Activated CD8-positive, alpha-beta memory T cell treated with anti-CD3 and anti-CD28 coated beads for 4 hours (primary cell): ENCODE measurements at places on chromosomes 5 and 9.

DNA sequence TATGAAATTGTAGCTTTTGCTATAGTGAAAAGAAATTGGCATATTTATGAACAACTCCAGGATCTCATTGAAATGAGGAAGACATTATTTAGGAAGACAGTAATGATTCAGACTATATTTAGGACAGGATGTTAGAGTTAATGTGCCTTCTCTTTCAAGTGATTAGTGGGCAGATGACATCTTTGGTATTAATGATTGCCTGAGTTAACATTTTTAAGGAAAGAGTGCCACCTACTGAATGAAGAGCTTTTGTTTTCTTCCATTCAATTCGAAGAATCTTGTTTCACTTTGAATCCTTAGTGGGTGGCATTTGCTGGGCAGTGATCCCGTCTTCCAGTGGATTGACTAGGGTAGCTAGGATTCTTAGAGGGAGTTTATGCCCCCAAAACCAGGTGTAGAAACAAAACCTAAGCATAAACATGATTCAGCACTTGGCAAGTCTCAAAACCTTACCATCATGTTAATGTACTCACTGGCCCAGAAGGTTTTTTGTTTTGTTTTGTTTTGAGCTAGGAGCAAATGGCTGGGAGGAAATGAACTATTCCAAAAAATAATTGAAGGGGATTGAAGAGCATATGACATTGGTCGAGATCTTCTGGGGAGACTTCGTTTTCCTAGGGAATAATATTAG is 23.2 kb downstream of the MAP3K1 start:
- no peak for DNase-seq

DNA sequence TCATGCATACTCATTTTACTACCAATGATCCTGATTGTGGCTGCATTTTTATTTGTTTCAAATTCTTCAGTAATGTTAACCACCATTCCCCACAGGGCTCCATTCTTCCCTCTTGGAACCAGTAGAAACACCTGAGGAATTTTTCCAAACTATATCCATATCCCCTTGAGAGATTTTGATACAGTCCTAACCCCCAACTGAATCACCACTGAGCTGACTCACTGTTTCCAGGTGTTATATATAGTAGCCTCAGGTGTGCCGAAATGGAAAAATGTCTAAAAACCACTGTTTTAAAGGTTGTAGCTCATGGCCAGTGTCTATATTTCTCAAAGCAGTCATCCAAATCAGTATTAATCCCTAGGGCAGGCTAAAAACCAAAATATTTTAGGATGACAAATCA is 85.2 kb downstream of the MRPS27 start:
- DNase-seq = no peak

DNA sequence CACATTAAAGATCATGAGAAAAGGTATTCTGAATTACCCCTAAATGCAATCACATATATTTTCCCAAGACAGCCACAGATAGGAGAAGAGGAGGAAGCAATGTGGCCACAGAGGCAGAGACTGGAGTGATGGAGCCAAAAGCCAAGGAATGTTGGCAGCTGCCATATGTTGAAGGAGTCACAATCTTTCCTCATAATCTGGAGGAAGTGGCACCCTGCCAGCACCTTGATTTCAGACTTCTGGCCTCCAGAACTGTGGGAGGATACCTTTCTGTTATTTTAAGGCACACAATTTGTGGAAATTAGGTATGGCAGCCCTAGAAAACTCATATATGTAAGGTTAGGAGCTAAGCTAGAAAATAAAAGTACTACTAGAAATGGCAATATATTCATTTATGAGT is 139.9 kb upstream of the GAS1 start:
- DNase-seq = no peak

GRCh38 chr9:99103901-99104458 is 933 bp upstream of the TGFBR1 start:
- no peak for DNase-seq

- DNase-seq = no peak
Observed at GRCh38 chr9:13688990-13689600, 409.6 kb upstream of the MPDZ start.

GRCh38 chr9:99851500-99851822 is 29.8 kb downstream of the NR4A3 start:
- peak; percentile 13 for DNase-seq

DNA sequence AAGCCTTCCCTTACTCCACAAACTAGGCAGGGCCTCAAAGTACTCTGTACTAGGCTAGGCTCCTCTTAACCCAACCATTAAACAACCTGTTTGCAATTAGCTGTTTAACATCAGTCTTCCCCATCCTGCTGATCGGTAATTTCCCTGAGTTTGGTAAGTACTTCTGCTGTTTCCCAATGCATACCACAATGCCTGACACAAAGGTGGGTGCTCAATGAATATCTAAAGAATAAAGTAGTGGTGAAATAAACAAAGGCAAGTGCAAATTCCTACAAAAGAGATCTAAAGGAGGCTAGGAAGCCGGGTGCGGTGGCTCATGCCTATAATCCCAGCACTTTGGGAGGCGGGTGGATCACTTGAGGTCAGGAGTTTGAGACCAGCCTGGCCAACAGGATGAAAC is 25.0 kb downstream of the FBXW2 start:
- no peak for DNase-seq

DNA sequence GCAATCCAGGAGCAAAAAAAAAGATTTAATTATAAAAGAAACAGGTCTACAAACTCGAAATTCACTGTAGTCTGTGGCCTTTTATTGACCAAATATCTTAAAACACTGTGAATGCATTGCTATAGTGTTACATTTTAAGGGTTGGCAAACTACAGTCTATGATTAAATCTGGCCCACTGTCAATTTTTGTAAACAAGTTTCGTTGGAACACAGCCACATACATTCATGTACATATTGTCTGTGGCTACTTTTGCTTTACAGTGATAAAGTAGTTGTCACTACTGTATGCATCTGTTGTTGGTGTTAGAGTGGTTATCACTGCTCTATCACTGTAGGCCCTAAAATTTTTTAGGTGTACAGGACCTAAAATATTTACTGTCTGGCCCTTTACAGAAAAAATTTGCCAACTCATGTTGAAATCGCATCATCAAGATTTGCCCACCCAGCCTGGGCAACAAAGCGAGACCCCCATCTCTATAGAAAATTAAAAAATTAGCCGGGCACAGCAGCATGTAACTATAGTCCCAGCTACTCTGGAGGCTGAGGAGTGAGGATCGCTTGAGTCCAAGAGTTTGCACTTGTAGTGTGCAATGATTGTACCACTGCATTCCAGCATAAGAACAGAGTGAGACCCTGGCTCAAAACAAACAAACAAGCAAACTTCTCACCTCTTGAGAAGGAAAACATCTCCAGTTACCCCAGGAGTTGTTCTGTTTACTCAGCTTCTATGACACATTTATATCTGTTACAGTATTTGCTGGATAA is 89.0 kb downstream of the ERBIN start:
- DNase-seq = no peak

DNA sequence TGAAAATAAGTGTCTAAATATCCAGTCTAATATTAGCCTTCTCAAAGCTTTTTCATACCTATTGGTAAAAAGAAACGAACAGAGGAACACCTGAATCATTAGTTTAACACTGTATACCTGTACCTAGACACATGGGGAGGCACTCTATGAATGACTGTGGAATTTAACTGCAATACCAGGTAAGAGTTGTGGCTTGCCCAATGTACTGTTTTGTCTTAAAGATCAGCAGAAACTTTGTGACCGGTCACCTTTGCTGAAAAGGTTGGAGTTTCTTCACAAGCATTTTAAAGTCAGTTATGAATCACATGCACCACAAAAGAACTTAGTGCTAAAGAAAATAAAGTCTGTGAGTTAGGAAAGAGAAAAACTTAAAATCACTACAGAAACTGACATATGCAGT is 2.4 kb downstream of the PGGT1B start:
- DNase-seq = no peak

- no peak for DNase-seq
Observed at GRCh38 chr9:91847581-91848091, 102.4 kb downstream of the ROR2 start.

DNA sequence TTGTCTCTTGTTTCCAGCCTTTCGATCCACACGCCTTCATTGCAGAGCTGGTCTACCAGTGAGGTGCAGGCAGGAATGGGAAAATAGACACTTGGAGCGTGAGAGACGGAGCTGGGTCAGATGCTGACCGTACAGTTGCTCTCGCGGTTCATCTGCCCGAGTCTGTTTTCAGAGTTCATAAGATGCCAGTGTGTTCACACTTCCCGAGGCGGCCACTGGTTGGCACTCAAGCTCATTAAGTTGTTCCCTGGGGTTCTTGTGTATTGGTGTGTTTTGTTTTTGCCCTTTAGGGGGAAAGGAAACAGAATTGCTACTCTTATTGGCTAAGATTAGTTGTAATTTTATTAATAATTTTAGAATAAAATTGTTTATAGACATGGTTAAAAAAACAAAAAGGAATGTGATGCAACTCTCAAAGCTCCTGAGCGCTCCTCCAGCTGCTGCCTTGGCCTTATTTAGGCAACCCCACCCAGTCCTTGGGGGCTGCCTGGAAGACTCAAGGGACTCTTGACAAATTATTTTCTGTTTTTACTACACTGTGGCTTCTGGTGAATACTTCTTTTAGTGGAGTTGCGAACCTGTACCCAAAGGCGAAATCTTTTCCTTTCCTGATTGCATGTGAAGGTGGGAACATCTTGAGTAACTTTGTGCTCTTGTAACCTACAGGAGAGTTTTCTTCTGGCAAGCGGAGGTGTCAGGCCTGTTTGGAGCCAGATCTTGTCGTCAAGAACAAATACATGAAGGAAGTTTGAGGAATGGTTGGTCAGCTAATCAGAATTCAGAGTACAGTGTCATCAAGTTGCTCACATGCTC is 146.1 kb downstream of the MAST4 start:
- no peak for DNase-seq

DNA sequence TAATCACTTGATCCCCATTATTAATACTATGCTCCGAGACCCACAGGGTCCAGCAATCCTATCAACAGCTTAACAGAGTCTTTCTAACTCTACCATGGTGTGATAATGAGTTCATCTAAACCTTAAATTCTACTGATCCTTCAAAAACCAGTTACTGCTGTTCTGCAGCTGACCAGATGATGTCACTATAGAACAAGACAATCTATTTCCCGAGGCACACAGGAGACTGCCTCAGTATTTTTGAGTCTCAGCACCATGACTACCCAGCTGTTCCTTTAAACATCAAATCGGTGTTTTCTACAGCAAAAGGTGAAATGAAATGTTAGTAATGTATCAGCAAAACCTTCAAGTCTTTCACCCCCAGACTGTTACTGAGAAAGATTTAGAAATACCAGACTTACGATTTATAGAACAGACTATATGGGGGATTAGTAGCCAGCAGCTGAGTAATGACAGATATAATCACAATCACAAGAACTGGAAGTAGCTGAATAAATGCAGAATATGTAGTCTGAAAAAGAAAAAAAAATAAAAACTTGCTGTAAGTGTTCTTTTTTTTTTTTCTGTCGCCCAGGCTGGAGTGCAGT is 16.9 kb downstream of the DNAJC18 start:
- DNase-seq = peak; percentile 23

DNA sequence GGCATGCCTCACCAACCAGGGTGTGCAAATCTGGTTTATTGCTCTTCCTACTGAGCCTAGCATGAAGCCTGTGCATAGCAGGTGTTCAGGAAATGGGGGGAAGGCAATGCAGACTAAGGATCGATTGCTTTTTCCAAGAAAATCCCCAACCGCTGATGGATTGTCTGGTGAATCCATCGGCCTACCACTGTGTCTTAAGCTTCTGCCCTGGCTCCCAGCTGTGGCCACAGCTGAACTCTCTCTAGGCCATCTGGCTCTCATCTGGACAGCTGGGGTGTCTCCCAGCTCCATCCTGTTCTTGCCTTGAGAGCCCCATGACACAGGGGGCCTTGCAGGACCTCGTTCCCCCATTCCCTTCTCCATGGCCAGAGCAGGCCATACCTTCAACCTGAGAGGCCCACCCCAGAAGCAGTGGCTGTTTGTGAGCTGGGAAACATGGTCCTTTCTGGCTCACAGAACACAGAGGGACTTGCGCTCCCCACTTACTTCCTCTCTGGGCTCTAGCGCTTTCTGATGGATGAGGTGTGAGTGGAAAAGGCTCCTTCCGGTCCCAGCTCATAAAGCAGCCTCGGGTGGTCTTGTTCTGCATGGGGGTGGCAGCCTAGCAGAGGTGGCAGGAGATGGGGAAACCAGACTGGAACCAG is 41.8 kb downstream of the COL27A1 start:
- no peak for DNase-seq

DNA sequence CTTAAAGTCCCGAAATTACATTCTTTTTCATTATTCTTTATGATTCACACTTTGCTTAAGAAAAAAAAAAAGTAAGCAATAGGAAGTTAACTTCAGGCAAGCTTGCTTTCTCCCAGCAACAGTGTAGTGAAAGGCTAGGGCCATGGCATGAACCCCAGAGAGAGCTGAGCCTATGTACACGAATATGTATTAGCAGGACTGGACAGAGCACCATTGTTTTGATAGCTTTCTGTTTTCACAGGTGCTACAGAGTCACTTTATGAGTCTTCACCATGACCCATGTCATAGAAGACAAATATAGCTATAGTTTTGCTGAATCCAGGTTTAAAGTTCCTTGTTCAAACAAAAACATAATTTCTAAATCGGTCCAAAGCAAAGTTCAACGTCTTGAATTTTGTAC is 199.2 kb downstream of the ADAMTSL1 start:
- no peak for DNase-seq

DNA sequence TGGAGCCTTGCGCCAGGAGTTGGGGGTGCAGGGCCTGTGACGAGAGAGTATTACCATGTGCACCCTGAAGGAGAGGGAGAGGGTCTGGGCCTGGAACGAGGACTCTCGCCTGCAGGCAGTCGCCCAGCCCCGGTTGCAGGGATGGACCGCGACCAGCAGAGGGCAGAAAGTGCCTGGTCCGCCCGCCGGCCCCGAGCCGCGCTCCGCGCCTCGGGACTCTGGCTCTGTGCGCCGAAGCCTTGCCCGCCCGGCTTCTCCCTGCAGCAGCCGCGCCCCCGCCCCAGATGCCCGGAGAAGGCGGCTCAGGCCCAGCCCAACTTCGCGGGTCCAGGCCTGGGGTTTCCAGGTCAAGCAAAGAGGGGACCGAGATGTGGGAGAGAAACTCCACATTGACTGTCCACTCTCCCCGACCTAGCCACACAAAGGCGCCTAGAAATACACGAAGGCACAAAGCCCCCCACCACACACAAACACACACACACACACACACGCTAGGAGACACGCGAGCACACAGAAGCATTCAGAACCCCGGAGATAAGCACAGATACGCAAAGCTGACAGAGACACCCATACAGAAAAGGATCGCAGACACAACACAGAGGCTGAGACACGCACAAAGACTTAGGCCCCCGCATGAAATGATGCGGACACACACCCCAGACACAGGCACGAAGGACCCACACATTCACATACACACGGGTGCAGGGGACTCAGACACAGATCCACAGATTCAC is 2.0 kb upstream of the LMX1B start:
- DNase-seq = peak; percentile 29

GRCh38 chr9:137812356-137813023 is 65.1 kb upstream of the CACNA1B start:
- no peak for DNase-seq

GRCh38 chr9:127869310-127870152 is 7.9 kb downstream of the AK1 start:
- DNase-seq = peak; percentile 67

GRCh38 chr5:80324912-80325311 is 5.1 kb downstream of the SPZ1 start:
- no peak for DNase-seq

GRCh38 chr5:135052511-135053145 is 18.6 kb upstream of the PITX1 start:
- DNase-seq = no peak

GRCh38 chr9:111502506-111502905 is 18.3 kb upstream of the ECPAS start:
- DNase-seq = no peak
